Stimulated activated CD4-positive, alpha-beta T cell treated with anti-CD3 and anti-CD28 coated beads, Interleukin-2, amount 100 ng/mL, for 48 hours (primary cell): ENCODE measurements at places on chromosomes 3 and 15.

GRCh38 chr3:49566312-49566711 is 12.0 kb downstream of the BSN start:
- no peak for DNase-seq

- DNase-seq, result no peak
Measured at GRCh38 chr15:75775296-75776064, 62.8 kb upstream of the CSPG4 start.

- DNase-seq, result no peak
Measured at GRCh38 chr3:37197810-37198371, 23.5 kb upstream of the LRRFIP2 start.

- DNase-seq, result no peak
Measured at GRCh38 chr3:33940736-33941135, 142.3 kb downstream of the PDCD6IP start.

- DNase-seq, result no peak
Measured at GRCh38 chr3:43448098-43448497, 161.8 kb downstream of the SNRK start.

GRCh38 chr3:78736863-78737262 is 1030.9 kb downstream of the ROBO1 start:
- no peak for DNase-seq

DNA sequence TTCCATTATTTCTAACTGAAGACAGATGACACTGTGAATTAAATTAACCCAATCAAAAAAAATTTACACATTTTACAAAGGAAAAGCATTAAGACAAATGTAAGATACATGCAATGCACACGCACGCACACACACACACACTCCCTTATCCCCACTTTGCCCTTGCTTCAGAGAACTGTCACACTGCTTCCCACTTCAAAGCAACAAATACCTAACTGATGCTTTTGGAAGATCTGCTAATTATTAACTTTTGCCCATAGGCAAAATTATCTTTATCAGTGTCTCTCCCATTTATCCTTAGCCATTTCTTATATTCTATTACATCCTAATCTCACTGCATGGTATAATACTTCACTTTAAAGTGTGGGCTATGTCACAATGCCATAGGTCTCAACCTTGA is 60.3 kb downstream of the SETD2 start:
- DNase-seq, result no peak

DNA sequence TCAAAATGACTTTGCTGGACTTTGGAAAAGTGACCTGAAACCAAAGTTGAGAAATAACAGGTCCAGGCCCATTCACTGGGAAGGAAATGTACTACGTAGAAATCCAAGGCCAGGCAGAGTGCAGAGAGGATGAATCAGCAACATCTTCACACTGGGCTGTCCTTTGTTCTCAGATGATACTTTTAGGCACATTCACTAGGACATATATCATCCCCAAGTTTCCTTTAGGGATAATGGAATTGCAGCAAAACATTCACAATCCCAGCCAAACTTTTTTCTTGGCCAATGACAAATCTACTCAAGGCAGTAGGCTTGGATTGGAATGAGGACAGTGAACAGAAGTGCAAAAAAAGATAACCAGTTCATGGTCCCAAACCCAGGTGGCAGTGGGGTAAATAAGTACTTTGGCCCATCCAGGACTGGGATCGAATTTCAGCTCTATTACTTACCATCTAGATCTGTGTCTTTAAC is 75.1 kb downstream of the CLDN11 start:
- no peak for DNase-seq

DNA sequence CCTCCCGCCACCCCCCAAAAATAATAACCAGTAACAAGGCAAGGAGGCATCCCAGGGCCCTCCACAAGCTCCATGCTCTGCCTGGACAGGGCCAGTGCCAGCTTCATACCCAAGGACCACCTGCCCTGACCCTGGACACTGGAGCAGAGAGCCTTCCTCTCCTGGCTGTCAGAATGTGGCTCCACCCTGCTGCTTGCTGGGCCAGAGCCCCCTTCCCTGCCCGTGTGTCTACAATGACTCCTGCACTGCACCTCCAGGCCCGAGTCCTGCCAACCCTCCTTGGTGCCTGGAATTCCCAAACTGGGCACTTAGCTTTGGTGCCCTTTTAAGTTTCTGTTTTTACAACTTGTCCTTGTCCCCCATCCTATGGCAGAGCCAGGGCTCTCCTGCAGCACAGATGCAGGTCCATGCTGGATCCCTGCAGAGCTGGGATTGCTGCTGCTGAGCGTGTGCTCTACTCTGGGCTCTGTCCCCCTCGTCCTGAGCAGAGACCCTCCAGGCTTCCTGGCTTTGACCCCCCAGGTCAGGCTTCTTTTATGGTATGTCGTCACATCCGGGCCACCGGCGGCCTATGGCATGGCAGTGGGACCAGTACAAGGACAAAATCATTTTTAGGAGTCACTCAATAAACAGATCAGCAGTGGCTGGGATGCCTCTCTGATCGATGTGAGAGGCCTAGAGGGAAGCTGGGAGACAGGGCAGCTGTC is 11.4 kb upstream of the SNRPA1 start:
- DNase-seq, result no peak

DNA sequence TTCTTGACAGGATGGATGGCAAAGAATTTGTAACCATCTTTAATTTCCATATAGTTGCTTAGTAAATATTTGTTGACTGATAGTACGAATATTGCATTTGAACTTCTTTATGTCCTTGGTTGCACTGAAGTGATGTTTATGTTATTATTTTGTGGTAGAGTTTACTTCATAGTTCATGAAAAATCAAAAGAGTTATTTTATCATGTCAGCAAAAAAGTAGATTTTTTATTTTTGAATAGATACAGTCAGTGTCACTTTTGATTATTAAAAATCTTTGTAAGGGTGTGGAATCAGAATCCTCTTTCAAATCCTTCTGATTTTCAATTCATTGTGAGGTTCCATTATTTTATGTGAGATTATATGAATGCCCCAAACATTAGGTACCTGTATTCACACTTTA is 35.0 kb downstream of the FILIP1L start:
- DNase-seq, result no peak

DNA sequence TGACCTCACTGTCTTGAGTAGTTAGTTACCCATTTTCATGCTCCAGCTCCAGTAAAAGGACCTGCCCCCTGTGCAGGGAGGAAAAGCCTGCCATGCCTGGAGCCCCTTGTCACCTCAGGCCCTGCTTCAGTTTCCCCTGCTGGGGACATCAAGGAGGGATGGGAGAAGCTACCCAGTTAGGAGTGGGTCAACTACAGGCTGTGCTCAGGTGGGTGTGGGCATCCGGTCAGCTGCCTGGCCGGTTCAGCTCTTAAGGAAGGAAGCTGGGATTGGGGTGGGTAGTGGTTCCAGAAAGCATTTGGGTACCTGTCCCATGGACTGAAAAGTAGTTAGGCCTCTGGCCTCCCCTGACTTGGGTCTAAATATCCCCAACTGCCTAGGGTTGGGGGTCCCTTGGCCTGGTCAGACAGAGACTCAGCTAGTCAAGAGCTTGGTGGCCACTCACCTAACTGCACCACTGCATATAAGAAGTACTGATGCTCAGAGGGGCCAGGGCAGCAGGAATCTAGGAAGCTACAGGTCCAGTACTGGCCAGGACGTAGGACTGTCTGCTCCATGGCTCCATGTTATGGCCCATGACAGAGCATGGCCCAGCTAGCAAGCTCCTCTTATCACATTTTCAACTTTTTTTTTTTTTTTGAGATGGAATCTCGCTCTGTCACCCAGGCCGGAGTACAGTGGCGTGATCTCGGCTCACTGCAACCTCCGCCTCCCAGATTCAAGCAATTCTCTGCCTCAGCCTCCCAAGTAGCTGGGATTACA is 549 bp downstream of the LSMEM2 start:
- no peak for DNase-seq

- no peak for DNase-seq
Measured at GRCh38 chr3:71565316-71565715, 18.2 kb downstream of the FOXP1 start.

- DNase-seq, result peak; percentile 3
Measured at GRCh38 chr3:30894521-30895251, at the start of gene GADL1. TSS of gene GADL1 (minus strand) at chr3:30894661. CDS start at chr3:30894614, 47 bp downstream.

DNA sequence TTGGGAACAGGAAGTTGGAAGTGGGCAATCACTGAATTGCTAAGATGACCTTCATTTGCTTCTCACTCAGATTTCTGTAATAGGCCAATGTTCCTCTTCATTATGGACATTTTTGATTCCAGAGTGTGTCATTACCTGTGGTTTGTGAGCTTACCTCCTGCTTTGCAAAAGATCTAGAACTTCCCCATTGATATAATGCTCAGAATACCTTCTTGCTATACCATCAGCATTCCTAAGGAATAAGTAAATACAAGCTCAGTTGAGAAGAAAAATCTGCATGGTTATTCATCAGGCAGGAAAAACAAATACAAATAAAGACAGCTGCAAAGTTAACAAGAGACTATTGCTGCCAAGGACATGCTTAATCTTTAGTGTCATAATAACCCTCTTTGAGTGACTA is 5.6 kb upstream of the RPL14 start:
- DNase-seq, result no peak

DNA sequence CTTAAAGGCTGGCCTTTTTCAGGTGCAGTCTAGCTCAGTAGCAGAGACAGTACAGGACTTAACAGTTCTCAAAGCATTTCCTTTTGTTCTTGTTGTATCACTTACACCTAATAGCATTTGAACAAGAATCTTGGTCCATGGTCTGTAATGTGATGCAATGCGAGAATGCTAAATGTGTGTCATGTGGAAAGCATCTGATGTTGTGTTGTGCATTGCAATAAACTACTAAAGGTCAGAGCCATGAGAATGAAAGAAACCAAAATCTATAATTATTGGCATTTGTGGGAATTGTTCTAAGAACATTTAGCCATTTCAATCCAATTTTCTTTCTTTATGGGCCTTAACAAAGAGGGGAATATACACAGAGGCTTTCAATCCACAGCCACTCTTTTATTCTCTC is 324.5 kb upstream of the ROBO2 start:
- DNase-seq, result no peak

- no peak for DNase-seq
Measured at GRCh38 chr3:153958635-153959595, 162.3 kb upstream of the ARHGEF26 start.

GRCh38 chr3:128804811-128805155 is 74.6 kb upstream of the ACAD9 start:
- no peak for DNase-seq

DNA sequence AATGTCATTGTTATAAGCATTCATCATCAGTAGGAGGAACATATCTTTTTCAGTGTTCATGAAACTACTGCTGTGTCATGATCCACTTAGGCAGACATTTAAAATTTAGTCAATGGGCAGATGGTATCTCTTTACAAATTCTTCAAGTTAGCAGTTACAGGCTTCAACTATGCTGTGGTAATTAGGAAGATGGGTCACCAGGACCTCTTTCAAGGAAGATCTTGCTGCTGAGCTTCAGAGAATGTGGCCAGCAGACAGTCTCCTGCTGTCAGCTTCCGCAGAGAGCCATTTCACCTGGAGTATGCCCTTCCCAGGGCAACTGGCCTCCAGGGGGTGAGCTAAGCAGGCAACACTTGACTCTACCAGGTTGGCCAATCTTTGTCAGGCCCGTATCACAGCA is 19.4 kb downstream of the IFT57 start:
- DNase-seq, result no peak

DNA sequence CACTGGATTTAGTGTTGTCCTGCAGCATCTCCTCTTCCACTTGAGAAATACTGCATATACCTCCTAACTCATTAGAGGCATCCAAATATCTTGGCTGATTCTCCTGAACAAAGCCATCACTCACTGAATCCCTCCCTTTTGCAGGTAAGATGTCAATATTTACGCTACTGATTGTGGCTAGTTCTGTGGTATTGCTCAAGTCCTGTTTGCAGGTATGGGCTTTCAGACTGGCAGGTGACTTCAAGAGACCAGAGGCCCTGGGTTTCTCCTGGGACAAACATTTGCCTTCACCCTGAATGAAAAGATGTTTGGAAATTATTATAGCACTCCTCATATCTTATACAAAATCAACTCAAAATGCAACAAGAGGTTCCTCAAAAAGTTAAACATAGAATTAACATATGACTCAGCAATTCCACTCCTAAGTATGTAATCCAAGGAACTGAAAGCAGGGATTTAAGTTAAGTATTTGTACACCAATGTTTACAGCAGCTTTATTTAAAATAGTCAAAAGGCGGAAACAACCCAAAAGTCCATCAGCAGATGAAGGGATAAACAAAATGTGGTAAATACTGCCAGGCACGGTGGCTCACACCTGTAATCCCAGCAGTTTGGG is 18.6 kb downstream of the NEK4 start:
- no peak for DNase-seq

- no peak for DNase-seq
Measured at GRCh38 chr15:39273717-39274411, 307.0 kb upstream of the THBS1 start.

DNA sequence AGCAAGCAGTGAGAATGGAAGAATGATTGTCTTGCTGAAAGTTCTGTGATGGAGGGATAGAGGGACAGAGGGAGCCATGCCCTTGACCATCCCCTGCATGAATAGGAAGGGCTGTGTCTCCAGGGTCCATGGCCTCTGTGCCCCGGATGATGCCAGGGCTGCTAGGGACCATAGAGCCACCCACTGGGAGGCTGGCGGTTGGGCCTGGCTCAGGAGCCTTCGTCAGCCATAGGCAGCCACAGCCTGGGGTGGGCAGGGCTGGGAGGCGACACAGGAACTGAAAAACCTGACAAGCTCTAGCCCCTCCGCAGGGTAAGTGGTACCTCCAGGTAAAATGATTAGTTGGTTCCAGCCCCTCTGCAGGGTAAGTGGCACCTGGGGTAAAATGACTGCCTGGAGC is 19.1 kb upstream of the LAMP3 start:
- DNase-seq, result no peak

DNA sequence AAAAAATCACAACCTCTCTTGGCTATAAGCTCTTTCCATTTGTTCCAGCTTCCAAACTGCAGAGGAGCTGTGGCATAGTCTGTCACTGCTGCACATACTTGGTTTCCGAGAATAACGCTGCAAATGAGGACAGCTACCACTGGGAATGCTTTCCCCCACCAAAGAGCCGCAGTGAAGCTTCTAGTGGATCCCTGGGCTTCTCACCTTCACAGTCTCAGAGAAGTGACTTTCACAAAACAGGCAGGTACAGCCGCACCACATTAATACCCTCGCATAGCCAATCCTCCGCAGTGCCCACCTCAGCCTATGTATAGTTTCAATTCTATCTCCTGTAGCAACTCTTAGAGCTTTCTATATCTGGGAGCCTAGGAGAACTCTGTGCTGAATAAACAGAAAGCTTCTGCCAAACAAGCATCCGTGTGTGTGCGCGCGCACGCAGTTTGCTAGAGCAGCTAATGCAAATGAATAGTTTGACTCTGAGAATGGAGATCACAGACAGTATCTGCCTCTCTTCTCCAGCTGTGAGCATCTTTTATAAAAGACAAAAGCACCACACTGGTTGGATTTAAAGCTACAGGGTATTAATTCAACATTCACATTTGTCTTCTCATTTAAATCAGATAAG is 81.9 kb upstream of the PLXND1 start:
- DNase-seq, result no peak

DNA sequence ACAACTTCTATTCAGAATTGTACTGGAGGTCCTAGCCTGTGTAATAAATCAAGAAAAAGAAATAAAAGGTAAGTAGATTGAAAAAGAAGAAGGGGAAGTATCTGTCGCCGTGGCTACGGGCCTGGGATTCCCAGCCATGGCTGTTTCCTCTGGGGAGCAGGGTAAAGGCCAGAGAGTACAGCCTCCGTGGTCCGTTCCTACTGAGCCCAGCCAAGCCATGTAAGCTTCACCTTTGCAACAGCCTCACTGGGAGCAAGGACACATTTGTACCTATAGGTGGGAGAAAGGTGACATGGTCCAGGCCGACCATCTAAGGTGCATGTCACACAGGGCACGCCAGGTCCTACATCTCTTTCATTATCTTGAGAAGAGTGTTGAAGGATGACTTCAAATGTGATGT is 71.3 kb downstream of the ANP32A start:
- no peak for DNase-seq
